RCC 7860 (cell line): ENCODE measurements at places on chromosomes 16 and 17.
A peak's percentile ranks its signal among the peaks of the same experiment; 100 is the strongest.

- DNase-seq: no peak
Measured at GRCh38 chr17:78539781-78540180, 37.4 kb downstream of the DNAH17 start.

DNA sequence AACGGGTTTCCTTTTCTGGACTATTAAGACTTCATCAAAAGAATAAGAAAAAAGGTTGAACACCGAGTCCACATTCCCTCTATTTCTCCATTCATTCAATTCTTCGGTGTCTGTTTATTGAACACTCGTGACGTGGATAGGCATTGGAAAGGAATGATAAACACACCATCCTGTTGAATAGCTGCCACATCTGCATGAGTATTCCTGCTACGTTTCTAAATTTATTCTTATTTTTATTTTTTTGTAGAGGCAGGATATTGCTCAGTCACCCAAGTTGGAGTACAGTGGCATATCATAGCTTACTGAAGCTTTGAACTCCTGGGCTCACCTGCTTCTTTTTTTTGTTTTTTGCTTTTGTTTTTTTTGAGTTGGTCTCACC lies 80.8 kb upstream of the CIBAR2 start:
- no peak for DNase-seq

- DNase-seq: peak; percentile 55
Measured at GRCh38 chr16:87278191-87279093, 38.8 kb downstream of the C16orf95 start.

GRCh38 chr16:27273670-27274423 lies 5.3 kb upstream of the NSMCE1 start:
- DNase-seq: peak; percentile 95

- DNase-seq: no peak
Measured at GRCh38 chr17:78430892-78431691, 52.6 kb downstream of the PGS1 start.

GRCh38 chr16:28180655-28181460 lies 30.9 kb downstream of the XPO6 start:
- DNase-seq: peak; percentile 21

GRCh38 chr16:4395055-4395726 lies 21.2 kb downstream of the CORO7 start:
- no peak for DNase-seq

DNA sequence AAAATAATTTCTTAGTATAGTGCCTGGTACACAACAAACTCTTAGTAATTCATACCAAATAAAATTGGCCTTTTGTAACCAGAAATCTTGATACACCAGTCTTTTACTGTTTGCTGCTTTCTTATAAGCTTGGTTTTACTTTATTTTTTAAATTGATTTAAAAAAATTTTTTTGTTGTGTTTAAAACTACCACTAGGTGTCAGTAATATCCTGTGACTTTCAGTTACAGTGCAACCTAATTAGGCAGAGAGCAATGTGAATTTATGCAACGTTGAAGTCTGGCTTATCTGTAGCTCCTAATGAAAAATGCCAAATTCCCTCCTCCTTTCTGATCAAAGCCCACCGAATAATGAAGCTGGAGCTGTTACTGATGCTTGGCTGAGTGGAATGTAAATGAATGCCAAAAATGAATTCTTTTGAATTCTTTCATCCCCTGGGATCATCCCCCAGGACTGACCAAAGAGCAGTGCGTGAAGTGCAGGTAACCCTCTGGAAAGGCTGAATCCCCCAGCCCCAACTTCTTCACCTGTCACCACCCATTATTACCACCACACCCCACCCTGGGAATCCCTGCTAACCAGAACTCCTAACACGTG lies 3.8 kb downstream of the ERCC4 start:
- DNase-seq: peak; percentile 48
